ENCODE measurements at places on chromosomes 2 and 18.
A peak's percentile ranks its signal among the peaks of the same experiment; 100 is the strongest.

DNA sequence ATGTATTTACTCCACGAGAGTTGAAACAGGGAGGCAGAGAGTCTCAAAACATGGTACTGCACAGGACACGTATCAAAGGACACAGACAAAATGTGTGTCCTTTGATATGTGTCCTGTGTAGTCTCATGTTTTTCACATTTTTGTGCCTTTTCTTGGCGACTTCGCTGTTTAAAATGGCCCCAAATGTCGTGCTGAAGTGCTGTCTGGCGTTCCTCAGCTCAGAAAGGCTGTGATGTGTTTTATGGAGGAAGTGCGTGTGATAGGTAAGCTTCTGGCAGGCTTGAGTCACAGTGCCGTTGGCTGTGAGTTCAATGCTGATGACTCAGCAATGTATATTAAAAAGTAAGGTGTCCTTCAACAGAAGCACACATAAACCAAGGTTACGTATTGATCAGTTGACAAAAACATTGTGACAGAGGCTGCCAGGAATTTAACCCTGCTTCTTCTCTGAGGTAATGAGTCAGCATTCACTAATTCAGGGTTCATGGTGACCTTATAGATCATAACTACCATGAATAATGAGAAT is 78.2 kb downstream of the DYSF start:
- no peak for DNase-seq

GRCh38 chr2:217297096-217297495 is 437.2 kb upstream of the TNP1 start:
- no peak for DNase-seq

- no peak for DNase-seq
Measured at GRCh38 chr2:37833423-37833822, 91.7 kb upstream of the RMDN2 start.

DNA sequence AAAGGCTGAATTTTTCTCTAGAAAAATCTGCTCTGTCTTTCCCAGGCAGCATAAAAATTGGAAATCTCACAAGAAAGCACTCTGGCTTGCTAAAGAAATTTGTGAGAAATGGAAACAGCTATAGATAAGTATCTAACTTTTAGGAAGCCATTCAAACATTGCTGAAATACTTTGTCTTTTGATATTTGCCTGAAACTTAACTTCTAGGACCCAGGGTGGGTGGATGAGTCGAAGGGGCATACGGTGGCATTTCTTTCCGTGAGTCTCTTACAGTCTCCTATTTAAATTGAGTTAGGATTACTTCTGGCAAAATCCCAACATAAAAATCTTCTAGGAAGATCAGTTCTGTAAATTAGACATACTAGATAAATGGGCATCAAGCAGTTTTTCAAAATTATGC is 532 bp upstream of the COL3A1 start:
- no peak for DNase-seq

- DNase-seq: no peak
Measured at GRCh38 chr18:56009411-56009810, 421.4 kb upstream of the TCF4 start.

DNA sequence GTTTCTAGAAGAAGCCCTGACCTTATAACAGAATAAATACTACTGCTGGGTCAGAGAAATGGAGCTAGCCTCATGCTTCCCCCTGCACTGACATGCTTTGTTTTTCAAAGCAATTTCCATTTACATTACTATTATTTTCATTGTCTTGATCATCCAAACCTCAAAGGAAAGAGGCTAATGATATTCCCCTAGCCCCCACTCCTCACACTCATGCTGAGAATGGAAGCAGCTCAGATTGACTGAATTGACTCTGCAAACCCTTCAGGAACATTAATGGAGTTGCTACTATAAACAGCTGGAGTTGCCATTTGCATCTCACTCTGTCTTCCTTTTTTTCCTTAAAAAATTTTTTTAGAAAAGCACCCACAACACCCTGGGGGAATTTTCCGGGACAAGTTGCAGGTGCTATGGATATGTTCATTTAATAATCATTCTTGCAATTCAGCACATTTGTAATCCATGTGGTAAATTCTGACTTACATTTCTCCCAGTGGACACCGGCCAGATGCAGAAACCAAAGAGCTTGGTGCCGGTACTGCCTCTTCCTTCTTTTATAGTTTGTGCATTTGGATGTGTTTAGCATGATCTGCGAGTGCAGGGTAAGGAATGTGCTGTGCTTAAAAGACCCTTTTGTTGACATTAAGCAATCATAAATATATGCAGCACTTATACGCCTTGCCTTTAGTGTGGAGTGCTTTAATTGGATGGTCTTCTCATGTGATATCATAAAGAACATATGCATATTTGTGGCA is 103.3 kb upstream of the OSR1 start:
- DNase-seq: no peak

DNA sequence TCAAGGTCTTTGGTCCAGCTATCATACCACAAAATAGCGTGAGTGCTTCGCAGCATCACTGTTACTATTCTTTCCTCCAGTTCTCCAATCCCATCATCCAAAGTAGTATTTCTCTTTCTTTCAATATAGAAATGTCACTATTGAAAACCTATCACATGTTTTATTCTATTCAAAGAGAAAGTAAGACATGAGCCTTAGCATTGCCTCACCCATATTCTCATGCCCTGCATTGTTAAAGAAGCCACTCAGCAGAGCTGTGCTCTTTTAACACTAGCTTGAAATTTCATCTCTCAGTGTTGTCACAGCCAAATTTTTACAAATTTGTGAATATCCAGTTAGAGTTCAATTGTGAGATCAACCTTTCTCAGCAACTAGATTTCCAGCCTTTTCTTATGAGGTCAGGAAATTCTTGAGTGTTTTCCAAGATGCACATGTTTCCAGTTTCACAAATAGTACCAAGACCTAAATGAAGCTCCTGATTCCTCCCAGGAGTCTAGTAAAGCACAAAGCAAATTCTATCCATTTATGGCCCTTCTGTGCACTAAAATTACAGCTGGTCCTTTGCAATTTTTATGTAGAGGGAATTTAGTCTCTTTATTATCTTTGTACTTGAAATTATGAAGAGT is 343.7 kb downstream of the SPAG16 start:
- no peak for DNase-seq

- no peak for DNase-seq
Measured at GRCh38 chr2:182548031-182548950, 121.5 kb upstream of the PDE1A start.

DNA sequence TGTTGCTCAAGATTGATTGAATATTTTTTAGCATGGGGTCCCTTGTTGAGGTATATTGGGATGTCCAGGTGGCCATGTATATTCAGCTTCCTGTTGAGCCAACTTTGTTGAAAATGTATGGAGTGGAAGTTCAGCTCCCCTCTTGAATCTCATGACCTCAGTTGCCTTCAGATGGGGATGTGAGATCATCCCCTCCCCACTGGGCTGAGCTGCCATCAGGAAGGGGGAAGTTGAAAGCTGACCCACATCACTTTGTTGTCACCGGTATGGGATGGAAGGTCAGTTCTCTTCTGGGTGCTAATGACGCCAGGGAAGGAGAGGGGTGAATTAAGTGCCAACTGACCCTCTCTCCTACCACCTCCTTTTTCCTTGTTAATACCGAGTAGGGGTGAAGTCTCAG is 33.9 kb downstream of the ACOXL start:
- DNase-seq: no peak

- no peak for DNase-seq
Measured at GRCh38 chr18:33749834-33750233, 171.8 kb downstream of the ASXL3 start.

- no peak for DNase-seq
Measured at GRCh38 chr2:169366066-169366465, 3.7 kb upstream of the LRP2 start.

DNA sequence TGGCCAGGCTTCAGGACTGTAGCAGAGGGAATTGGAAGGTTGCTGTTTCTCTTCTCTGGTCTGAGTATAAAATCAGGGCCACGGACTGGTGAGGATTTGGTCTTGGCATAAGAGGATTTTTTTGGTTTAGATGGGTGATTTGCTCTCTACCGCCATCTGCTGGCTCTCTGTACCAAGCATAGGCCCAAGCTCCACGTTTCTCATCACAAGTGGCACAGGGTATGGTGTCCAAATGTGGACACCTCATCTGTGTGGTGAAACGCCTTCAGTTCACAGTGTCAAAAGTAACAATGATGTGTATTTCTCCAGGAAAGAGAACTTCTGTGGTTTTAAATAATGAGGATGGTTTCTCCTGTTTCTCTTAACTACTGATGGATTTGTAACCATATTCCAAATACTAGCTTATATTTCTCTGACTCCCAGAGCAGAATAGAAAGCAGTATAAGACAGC is 115.1 kb downstream of the EML6 start:
- peak; percentile 85 for DNase-seq

GRCh38 chr18:43882358-43883055 is 605.2 kb upstream of the SYT4 start:
- DNase-seq: no peak

GRCh38 chr2:193793914-193794313 is 1599.2 kb upstream of the TMEFF2 start:
- DNase-seq: no peak

DNA sequence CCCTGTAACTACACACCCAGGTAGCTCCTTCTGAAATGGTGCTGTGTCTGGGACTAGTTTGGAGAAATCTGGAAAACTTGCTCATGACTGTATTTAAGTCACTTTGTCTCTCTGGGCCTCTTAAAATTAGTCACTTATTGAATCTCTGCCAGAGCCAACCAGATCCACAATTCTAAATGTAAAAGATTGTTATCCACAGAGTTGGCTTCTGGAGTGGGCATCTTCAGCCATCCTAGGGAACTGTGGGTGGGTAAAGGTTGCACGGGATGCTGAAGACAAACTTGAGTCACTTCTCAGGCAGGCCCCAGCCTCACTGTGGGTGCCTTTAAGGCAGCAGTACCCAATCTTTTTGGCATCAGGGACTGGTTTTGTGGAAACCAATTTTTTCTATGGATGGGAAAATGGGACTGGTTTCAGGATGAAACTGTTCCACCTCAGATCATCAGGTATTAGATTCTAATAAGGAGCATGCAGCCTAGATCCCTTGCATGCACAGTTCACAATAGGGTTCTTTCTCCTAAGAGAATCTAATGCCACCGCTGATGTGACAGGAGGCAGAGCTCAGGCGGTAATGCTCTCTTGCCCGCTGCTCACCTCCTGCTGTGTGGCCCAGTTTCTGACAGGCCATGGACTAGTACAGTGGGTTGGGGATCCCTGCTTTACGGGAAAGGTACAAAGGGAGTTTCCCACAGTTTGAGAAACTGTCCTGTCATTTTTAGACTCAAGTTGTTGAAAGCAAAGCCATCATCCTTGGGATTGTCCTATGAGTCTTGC is 98.3 kb upstream of the SPRED2 start:
- no peak for DNase-seq

- DNase-seq: no peak
Measured at GRCh38 chr18:68426731-68427315, 288.1 kb downstream of the TMX3 start.

DNA sequence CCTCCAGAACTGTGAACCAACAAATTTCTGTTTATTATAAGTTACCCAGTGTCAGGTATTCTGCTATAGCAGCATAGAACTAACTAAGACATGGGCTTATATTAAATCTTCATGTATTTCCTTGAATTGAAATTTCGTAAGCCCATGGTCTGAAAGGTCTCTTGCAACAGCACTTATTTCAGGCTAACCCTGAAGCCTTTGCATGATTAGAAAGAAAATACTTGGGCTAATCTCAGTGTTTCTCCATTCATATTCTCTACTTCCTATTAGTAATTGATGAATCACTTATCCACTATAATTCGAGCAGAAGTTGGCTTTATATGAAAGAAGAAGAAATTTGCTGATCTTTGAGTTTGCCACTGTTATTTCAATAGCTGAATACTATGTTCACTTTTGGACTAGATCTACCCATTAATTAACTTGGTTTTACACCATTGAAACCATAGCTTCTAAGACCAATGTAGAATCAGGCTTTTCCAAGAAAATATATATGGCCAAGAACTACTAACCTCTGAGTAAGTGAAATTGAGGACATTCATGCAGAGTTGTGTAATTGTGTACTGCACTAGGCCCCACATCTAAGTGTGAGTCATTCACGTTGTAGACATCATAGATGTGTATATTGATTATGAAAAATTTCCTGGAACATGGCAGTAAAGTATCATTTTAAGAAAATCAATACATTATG is 731.6 kb downstream of the SOCS6 start:
- no peak for DNase-seq

- DNase-seq: no peak
Measured at GRCh38 chr2:66441581-66442320, 6.8 kb downstream of the MEIS1 start.

GRCh38 chr2:139000131-139000785 is 220.1 kb upstream of the NXPH2 start:
- DNase-seq: no peak

- DNase-seq: no peak
Measured at GRCh38 chr2:232879618-232880494, 9.8 kb downstream of the SNORC start.

DNA sequence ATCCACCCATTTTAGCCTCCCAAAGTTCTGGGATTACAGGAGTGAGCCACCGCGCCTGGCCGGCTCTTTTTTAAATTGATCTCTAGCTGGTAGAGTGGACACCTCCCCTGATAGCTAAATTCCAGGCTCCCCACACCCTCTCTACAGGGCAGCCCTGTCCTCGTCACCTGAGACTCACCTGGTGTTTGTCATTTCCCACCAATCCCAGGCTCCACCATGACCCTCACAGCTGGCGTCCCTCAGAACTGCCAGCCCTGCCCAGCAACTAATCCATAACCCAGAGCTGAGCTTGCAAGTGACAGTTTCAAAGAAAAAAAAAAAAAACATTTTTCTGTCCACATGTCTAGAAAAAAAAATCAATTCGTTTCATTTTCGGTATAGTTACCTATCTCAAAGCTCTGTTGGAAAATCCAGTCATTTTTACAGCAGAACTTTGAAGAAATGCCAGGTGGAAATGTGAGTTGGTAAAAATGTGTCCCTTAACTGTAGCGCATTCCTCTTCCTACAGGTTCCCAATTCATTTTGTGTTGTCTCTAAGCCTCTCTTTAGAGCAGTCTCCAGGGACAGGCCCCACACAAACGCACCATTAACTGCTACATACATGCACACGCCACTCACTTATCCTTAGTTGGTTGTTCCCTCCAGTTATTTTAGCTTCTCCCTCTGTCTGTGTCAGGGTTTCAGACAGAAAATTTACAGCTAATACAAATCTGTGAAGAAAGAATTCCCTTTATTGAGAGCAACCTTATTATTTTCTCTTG is 294.7 kb downstream of the FBXO15 start:
- DNase-seq: no peak

DNA sequence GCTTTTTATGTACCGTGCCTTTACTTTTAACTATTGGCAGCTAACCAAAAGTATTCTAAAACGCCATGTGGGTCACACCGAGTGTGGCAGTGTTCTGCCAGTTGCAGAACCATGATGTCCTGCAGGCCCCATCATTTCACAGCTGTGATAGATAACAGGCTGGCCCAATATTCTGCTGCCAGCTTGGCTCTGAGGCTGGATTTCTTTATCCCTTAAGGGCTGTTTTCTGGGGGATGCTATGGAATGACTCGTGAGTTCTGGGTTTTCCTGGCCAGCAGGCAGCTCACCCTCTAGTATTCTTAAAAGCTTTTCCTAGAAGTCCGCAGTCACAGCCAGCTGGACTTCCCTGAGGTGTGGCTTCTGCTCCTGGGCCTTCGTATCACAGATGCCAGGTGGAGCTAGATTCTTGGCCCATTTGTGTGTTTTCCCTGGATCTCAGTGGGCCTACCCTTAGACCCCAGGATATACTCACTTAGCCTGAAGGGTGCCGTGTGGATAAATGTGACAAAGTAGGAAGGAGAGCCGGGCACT is 41.0 kb downstream of the FHOD3 start:
- DNase-seq: no peak
